CD8-positive, alpha-beta memory T cell (primary cell): ENCODE measurements at places on chromosomes 4 and X.

DNA sequence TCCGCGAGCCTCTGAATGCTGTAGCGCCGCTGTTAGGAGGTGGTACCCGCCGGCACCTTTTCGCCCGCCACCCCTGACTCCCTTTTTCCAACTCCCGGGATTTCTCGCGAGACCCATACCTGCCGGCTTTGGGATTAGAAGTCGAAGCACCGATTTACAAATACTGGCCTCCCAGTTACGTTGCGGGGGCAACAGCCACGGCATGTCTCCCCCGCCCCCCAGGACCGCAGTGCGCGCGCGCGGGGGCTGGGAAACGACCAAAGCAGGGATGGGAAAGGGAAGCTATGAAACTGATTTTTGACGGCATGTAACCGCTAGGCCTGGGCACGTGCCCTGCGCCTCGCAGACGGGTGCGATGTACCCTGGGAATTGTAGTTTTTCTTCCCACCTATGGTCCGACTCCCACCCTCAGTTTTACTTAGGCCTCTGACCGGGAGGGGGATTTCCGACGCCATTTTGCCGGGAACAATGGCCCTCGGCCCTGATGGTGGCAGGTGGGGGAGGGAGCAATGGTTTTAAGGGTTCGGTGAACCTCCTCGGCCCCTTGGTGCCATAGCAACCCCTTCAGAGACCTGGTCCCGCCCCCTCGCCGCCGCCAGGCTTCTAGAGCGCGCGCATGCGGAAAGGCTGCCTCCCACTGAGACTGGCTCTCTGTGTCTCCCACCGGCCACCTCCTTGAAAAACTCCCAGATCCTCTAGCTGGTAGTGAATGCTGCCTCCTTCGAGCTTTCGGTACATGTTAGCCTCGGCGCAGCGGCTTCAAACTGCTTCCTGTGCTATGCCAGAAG lies 772 bp upstream of the WNK3 start:
- DNase-seq = peak; percentile 1

DNA sequence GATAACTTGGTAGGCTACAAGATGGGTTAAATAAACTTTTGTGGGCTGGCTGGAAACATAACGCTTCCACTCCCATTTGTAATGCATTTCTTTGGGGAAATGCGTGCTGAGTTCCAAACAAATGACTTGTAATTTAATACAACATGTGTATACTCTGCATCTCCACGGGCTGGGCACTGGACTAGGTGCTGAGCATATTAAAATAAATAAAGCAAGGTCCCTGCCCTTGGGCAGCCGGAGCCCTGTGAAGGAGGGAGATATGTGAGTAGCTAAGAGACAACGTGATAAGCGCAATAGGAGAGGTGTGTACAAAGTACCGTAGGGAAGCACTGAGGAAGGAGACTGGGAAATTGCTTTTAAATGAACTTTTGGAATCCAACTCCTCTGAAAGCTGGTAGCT lies 147.2 kb upstream of the RBPJ start:
- no peak for DNase-seq

DNA sequence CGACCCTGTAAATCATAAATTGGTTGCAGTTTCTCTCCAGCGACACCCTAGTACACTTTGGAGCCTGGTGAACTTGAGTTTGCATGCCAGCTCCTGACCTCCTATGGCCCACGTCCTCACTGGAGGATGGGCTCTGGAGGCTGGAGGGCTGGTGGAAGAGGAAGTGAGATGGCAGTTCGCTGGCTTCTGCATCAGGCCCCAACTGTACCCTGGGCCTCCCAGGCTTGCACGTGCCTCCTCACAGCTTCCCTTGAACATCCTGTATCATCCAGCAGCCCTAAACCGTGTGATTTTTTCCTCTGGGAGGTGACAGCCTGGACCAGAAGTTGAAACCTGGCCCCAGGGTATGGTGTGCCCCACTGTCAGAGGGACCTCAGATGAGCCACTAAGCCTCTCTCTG lies 78.5 kb downstream of the HTRA3 start:
- no peak for DNase-seq

GRCh38 chr4:70632028-70632427 lies 3.5 kb downstream of the ENAM start:
- DNase-seq = no peak
